ENCODE measurements at places on chromosomes 11 and 22.

DNA sequence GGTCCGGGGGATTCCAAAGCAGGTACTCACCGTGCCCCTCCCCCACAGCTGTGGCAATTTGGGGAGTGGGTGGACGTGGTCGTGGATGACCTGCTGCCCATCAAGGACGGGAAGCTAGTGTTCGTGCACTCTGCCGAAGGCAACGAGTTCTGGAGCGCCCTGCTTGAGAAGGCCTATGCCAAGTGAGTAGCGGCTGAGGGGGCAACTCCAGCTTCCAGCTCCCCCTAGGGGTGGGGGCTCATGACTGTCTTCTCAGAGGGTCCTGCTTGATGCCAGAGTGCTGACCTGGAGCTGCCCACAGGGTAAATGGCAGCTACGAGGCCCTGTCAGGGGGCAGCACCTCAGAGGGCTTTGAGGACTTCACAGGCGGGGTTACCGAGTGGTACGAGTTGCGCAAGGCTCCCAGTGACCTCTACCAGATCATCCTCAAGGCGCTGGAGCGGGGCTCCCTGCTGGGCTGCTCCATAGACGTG is 4.2 kb downstream of the CAPN1 start:
- no peak for DNase-seq

DNA sequence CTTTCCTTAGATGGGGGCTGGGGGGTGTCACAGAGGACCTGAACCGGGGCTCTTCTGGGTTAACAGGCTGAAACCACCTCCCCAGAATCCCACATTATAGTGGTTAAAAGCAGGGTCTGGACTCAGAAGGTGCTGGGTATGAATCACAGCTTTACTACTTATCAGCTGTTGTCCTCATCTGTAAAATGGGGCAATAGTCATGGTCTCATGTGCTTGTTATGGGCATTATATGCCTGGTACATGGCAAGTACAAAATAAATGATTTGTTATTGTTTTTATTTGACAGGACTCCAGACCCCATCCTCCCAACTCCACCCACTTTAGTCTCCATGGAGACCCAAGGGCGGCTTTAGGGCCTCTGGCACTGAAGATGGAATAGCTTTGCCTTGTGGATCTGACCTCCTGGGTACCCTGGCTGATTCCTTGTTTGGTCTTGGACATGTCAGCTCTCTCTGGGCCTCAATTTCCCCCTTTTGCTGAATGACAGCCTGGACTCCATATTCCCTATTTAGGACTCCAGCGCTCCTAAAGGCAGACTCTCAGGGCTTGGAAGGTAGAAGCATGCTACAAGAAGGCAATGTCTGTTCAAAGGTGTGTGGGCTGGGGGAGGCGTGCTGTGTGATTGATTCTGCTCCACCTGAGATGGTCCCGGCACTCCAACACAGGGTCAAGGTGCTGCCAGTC is 812 bp upstream of the SMTN start:
- no peak for DNase-seq

DNA sequence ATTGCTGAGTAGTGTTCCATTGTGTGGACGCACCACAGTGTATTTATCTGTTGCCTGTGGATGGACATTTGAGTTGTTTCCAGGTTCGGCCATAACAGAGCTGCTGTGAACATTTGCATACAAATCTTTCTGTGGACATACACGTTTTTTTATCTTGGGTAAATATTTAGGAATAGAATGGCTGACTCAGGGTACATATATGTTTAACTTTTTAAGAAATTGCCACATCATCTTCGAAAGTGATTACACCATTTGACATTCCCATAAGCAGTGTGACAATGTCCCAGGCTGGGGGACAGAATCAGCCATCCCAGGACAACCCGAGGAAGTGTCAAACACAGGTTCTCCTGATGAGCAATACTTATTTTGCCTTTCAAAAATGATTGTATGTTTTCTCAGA is 87.9 kb downstream of the OSBP2 start:
- no peak for DNase-seq

DNA sequence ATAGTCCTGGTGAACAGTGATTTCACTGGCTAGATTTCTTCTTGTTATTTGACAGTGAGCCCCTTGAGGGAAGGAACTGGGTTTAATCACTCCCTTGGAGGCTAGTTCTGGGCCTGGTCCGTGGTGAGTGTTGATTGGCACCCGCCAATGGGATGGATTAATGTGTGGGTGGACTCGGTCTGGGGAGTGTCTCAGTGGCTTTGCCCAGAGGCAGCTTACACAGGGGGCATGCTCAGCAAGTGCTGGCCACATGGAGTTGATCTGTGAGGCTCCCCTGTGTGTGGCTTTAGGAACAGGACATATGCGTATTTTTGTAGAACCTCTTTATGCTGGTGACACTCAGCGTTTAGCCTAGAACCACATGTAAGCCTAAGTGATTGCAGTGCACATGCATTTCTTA is 106.9 kb downstream of the TBC1D22A start:
- no peak for DNase-seq

- no peak for DNase-seq
These were observed 16.0 kb downstream of the OOSP3 start for GRCh38 chr11:59894616-59895015.

DNA sequence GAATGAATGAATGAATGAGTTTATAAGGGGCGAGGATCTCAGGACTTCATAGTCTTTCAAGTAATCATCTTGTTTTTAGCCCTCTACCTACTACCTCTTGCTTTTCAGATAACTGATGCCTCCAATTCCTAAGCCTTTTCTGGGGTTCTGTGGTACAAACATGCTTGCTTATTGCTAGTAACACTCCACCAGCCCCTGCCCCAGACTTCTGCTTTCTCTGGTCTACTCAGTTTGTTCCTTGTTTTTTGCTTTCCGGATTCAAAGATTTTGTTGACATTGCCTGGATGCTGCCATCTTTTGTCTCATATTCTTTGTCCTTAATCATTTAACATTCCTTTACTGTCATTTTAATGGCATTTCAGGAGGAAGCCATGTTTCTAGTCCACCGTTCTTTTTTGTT is 8.9 kb upstream of the TMEM9B start:
- no peak for DNase-seq

DNA sequence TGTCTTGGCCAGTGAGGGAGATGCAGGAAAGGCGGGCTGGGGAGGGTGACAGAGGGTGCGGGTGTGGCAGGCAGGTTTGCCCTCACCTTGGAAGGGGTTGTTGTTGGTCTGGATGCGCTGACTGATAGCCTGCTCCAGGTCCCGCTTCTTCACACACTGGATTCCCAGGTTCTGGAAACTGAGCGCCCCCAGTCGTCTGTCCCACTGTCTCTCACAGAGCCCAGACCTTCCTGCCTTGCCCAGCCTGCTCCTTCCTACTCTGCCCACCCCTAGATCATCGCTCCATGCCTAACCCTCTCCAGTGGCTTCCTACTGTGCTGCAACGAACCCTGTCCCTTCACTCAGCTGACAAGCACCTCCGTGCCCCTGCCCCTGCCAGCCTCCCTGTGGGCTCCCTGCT is 2.7 kb downstream of the RELA start:
- DNase-seq = no peak

DNA sequence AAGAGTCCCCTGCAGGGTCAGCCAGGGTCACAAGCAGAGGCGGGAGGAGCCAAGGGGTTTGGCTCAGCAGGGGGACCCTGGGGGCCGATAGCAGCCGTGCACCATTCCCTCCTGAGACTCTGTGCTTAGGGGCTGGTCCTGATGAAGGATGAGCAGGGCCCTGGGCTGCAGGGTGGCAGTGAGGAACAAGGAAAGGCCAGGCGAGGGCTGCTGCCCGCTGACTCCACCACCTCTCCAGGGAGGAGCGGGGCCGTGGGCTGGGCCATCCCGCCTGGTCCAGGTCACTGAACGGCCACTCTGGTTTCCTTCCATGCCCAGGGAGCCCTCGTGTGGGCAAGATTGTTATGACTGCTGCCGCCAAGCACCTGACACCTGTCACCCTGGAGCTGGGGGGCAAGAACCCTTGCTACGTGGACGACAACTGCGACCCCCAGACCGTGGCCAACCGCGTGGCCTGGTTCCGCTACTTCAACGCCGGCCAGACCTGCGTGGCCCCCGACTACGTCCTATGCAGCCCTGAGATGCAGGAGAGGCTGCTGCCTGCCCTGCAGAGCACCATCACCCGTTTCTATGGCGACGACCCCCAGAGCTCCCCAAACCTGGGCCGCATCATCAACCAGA is 9.2 kb upstream of the NDUFS8 start:
- DNase-seq = no peak

- no peak for DNase-seq
These were observed 262.3 kb upstream of the MTNR1B start for GRCh38 chr11:92707173-92707619.

GRCh38 chr11:35641171-35641897 is 21.2 kb upstream of the TRIM44 start:
- no peak for DNase-seq

DNA sequence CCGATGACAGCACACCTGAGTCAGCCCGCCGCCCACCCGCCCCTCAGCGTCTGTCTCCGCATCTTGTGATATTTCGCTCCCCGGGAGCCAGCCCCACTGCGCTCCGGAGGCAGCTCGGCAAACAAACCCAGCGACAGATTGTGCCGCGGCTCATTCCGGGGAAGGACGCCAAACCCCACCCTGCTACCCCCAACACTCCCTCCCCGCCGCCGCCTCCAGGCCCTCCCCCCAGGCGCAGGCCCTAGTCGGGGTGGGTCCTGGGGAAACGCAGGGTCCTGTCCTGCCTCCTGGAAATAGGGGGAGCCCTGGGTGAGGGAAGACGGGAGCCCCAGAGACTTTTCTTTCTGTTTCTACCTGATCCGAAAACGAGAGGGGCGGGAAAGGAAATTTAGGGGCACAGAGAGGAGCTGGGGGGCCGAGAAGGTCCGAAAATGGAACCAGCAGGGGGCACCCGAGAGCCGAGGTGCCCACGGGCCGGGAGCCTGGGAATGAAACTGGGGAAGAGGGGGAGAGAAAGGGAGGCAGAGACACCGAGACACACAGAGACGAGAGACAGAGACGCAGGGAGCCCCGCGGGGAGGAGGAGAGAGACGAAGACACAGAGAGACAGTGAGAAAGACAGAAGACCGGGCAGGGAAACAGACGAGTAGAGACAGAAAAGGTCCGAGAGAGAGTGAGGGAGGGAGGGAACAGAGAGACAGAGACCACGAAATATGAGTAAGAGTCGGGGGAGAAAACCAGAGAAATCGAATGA is 1.7 kb upstream of the RTN4RL2 start:
- peak; percentile 59 for DNase-seq

DNA sequence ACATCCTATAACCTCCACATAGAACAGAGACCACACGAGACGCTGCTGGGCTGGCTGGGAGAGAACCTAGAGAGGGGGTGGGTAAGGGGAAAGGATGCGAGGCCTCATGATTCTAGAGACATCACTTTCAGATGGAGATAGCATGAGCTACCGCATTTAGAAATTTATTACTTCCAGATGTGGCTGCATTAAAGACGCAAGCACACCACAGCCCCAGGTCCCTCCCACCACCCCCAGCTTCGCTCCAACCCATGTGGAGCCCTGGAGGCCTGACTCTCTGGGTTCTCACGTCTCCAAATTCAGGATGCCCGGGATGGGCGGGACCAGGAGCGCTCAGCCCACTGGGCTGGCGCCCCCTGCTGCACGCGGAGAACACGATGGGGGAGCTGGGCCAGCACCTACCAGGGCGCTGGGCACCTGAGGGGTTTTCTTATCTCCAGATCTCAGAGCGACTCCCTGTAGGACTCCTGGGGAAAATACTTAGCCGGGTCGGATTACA is 13.6 kb downstream of the MRPL21 start:
- DNase-seq = peak; percentile 24

- DNase-seq = no peak
These were observed 108.8 kb downstream of the TENM4 start for GRCh38 chr11:79332017-79332416.

DNA sequence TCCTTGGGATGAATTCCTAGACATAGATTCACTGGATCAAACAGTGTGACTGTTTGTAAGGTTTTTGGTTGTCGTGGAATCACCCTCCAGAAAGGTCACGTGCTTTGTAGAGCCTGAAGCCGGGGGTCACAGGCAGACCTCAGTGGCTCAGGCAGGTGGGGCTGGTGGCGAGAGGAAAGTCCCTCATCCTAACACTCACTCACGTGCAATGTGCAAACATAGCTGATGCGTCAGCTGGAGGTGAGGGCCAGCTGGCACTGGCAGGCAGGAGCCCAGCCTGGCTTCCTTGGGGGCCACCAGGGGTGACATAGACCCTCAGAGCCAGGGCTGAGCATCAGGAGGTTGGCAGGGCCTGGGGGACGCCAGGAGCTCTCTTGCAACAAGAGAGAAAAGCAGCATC is 90.0 kb downstream of the ARHGAP8 start:
- DNase-seq = no peak

GRCh38 chr22:42310291-42311015 is 40.0 kb upstream of the TCF20 start:
- no peak for DNase-seq

- no peak for DNase-seq
These were observed 25.3 kb downstream of the CEP295 start for GRCh38 chr11:93686812-93687211.

DNA sequence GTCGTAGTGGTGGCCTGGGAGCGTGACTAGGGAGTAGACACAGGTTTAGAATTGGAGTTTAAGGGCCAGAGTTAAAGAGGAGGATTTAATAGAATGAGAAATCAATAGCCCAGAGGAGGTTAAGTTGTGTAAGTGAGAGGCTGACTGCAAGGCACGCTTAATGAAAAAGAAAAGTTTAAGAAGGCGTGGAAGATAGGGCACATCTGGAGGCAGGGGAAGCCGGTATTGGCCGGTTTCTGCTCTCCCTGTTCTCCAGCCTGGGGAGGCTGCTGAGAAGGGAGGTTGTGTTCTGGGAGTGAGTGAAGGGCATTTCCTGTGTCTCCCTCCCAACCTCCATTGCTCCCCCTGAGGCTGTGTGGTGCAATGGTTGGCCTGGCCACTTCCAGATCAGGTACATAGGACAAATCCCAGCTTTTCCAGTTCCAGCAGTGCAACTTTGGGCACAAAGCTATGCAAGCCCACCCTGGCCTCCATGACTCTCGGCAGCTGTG is 6.3 kb downstream of the GRIK4 start:
- DNase-seq = no peak

DNA sequence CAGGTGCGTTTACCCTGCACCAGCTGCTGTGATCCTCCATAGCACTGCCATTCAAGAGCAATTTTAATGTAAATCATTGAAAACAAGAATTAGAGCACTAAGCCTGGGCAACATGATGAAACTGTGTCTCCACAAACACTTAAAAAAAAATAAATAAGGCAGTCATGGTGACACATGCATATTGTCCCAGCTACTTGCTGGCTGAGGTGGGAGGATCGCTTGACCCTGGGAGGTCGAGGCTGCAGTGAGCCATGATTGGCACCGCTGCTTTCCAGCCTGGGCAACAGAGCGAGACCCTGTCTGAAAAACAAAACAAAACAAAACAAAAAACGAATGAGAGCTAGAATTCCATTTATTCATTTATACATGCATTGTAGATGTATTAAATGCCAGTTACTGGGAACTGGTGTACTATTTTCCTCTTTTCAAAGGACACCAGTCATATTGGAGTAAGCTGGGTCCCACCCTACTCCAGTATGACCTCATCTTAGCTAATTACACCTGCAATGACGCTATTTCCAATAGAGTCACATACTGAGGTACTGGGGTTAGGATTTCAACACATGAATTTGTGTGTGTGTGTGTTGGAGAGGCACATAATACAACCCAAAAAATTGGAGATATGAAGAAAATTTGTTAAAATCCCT is 101.9 kb downstream of the MICAL2 start:
- DNase-seq = no peak

Data from neural crest cell (in vitro differentiated cells).